ENCODE measurements at places on chromosomes 6 and 20.

DNA sequence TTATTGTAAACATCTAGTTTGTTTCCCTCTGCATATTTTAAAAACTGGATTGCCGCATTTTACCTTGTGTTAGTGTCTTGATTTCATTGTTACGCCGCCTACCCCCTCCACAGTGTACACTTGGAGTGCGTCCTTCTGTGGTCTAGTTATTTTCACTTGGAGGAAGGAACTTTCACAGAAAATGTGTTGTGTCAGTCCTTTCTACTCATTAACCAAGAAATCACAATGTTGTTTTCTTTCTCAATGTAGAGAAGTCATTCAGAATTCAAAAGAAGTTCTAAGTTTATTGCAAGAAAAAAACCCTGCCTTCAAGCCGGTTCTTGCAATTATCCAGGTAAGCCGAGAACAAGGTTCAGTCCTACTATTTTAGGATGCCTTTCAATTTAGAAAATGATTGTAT lies 10.3 kb downstream of the MTHFD1L start:
- DNase-seq = no peak

DNA sequence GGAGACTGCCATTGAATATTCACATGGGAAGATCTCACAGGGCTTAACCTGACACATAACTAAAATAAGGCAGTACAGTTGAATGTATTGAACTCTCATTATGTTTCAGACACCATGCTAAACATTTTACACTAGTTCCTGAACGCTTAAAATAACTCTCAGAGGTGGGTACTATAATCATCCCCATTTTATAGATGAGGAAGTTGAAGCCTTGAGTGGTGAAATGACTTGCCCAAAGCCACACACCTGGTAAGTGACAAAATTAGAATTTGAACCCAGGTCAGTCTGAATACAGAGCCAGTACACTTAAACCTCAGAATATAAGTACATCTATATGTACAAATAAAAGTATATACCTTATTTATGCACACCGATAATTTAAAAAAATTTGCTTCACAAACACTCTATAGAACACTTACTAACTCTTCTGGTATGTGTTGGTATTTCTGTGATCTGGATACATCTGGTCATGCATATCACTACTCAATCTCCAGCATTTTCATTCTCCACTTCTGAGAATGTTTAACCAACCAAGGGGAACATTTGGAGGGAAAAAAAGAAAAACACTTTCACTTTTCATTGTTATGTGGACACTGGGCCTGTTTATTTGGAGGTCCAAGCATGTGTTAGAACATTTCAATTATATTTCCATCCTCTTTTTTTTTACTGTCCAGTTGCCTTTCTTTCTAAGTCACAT lies 4.6 kb upstream of the BICRAL start:
- DNase-seq = no peak

DNA sequence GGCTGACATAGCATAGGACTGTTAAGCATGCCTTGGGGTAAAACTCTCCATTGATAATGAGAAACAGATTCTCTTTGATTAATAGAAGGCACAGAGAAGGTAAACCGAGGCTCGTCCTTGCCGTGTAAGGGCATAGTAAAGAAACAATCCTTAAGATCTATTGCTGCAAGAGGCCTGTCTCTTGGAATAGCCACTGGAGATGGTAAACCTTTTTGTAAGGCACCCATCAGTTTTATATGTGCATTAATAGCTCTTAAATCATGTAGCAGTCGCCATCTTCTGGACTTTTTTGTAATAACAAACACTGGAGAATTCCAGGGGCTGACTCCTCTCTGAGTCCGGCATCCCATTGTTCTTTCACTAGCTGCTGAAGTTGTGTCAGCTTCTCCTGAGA lies 8.4 kb upstream of the ABHD12 start:
- no peak for DNase-seq

GRCh38 chr6:2940851-2941250 lies 30.5 kb downstream of the SERPINB6 start:
- no peak for DNase-seq

DNA sequence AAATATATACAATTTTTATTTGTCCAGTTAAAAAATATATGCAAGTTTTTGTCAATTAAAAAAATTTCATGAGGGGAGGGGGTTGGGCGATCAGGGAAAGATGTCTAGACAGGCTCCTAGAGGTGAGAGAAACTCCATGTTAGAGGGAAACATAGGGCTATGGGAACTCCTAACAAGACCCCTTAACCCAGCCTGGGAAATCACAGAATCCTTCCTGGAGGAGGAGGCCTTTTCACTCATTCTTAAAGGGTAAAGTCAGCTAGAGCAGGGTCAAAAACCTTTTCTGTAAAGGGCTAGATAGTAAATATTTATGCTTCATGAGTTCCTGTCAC lies 75.9 kb upstream of the PTPN1 start:
- DNase-seq = no peak

DNA sequence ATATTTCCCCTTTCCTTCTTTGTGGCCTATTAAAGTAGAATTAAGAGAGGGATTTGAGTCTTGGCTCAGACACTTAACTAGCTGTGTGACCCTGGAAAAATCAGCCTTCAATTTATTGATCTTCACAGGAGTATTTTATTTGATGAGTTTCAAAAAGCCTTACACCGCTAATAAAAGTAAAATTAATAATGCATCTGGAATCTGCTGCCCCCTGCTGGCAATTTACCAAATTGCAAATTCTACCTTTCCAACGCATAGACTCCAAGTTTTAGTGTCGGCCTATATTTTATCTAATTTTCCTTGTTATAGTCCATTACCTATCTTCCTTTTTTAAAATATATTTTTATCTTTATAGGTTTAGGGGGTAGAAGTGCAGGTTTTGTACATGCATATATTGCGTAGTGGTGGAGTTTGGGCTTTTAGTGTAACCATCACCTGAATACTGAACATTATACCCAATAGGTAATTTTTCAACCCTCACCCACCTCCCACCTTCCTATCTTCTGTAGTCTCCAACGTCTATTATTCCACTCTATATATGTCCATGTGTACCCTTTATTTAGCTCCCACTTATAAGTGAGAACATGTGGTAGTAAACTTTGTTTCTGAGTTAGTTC lies 46.3 kb downstream of the GOPC start:
- peak; percentile 18 for DNase-seq

- DNase-seq = no peak
Measured at GRCh38 chr6:142728364-142728763, 216.6 kb downstream of the HIVEP2 start.

DNA sequence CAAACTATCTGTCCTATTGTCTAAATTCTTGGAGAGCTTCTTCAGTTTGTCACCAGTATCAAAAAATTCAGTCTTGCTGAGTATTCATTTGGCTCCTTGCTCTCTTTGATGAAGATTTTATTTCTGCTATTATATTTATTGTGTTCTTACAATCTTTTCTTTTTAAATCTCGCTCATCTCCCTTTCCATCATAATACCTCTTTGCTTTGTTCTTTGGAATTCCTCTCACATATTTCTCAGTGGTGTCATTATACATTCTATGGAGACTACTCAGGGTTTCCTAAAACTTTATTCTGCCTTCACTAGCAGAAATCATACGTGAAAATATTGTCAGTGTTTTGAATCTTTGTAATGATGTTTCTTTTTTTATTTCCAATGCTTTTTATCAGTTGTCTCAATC lies 445.2 kb upstream of the ID4 start:
- no peak for DNase-seq

GRCh38 chr6:39166189-39166911 lies 51.4 kb upstream of the SAYSD1 start:
- DNase-seq = peak; percentile 82

DNA sequence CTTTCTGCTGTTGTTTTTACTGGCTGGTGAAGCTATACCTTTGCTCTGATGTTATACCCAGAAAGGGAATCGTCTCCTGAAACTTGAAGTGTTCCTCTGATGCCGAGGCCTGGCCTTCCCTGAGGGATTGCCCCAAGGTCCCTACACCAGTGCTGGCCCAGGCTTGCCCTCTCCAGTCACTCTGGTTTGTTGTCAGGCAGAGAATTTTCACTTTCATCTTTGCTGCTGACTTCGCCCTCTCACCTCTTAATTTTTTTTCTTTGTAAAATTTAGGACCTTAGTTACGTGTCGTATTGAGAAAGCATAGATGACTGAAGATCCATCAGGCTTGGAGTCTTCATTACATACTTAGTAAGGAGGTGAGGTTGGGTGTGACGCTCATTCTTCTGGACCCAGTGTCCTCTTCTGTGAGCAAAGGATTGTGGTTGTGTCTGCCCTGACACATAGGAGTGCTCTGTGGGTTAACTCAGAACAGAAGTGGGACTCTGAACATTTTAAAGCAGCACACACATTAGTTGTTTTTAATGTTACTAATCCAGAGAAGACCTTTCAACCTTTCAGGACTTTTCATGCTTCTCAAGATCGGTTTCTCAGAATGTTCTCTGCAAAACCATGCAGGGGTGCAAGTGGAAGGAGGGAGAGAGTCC lies 45.4 kb downstream of the TULP4 start:
- DNase-seq = no peak

DNA sequence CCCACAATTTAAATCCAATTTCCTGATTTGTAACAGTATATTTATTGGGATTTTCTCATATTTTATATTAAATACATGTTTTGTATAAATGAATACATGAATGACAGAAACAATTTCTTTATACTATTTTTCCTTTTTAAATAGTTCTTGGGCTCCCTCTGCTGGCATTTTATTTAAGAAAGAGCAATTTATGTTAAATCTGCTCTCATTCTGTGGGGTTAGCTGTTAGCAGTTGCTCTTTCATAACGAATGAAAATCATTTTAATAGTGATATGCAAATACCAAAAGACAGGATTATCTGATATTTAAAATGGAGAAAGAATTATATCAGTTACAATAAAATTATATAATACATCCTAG lies 118.3 kb downstream of the RALGAPA2 start:
- no peak for DNase-seq

DNA sequence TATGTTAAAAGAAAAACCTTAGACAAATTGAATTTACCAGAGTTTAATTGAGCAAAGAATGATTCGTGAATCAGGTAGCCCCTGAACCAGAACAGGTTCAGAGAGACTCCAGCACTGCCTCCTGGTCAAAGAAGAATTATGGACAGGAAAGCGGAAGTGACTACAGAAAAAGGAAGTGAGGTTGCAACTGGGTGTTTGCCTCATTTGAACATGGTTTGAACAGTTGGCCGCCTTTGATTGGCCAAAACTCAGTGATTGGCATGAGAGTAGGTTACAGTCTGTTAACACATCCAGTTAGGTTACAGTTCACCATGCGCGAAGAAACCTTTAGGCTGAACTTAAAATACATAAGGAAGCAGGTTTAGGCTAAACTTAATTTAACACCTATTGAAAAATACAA lies 248.8 kb downstream of the TFAP2A start:
- no peak for DNase-seq

- DNase-seq = no peak
Measured at GRCh38 chr20:45051204-45052060, 49.5 kb downstream of the KCNS1 start.

- peak; percentile 54 for DNase-seq
Measured at GRCh38 chr20:62501801-62502495, 26.2 kb upstream of the GATA5 start.

- no peak for DNase-seq
Measured at GRCh38 chr6:132685009-132685408, 26.0 kb upstream of the TAAR1 start.

GRCh38 chr6:36777801-36778200 lies 61.4 kb downstream of the CPNE5 start:
- no peak for DNase-seq

- no peak for DNase-seq
Measured at GRCh38 chr6:142884214-142885035, 60.6 kb downstream of the HIVEP2 start.

Measured in stimulated activated CD4-positive, alpha-beta T cell treated with anti-CD3 and anti-CD28 coated beads, TNF-alpha, amount 100 ng/mL, for 4 hours (primary cell).